ENCODE measurements at places on chromosomes 12 and 14.
A peak's percentile ranks its signal among the peaks of the same experiment; 100 is the strongest.

- DNase-seq = no peak
These were observed 7.8 kb downstream of the HIGD1C start for GRCh38 chr12:50960130-50960529.

DNA sequence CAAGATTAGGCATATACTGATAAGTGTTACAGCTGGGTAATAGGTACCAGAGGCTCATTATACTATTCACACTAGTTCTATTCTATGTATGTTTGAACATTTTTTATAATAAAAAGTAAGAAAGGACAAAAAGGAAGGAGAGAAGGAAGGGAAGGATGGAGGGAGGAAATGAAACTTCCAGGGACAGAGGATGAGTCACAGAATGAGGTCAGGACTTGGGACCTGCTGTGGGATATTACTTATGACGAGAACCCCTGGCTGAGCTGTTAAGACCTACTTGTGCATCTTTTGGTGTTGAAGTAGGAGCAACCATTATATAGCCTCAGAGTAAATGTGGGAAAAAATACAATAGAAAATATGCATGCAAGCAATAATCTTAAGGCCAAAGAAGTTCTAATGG lies 16.7 kb upstream of the TMEM260 start:
- no peak for DNase-seq

DNA sequence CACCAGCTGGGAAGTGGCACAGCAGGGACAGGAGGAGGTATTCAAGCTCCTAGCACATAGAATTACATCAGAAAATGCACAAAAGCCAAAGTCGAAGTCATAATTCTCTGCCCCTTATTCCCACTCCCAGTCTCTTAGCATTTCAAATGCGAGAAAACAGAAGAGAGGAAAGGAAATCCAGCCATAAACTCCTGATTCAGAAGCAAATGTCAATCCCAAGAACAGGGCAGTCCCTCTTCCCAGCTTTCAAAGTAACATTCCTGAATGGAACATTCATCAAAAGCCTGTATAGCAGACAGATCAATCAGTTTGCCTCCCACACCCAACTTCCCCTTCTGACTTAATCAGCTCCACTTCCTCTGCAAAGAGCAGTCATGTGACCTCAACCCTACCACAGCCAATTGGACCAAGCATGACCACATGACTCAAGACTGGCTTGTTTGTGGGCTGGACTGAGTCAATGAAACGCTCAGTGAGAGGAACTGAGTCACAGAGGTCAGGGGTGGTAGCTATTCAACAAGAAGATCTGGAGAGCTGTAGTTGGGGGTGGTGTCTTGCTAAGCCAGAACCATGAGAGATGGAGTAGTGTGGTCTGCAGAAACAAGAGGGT lies 41.4 kb upstream of the TUNAR start:
- DNase-seq = no peak

DNA sequence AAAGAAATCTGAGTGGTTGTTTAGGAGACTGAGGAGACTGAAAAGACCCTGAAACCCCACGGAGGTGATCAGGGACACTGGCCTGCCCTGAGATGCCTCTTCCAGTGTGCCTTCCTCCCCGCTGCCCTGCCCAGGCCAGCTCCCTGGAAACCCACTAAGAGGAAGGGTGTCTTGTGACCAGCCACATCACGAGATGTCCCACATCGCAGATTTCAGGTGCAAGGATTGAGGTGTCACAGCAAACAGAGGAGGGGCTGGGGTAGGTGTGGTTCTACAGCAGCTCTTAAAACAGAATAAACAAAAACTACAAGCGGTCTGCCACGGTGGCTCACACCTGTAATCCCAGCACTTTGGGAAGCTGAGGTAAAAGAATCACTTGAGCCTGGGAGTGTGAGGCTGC lies 184.3 kb upstream of the C14orf180 start:
- no peak for DNase-seq

- DNase-seq = no peak
These were observed 2.3 kb upstream of the HSPB8 start for GRCh38 chr12:119176267-119177055.

DNA sequence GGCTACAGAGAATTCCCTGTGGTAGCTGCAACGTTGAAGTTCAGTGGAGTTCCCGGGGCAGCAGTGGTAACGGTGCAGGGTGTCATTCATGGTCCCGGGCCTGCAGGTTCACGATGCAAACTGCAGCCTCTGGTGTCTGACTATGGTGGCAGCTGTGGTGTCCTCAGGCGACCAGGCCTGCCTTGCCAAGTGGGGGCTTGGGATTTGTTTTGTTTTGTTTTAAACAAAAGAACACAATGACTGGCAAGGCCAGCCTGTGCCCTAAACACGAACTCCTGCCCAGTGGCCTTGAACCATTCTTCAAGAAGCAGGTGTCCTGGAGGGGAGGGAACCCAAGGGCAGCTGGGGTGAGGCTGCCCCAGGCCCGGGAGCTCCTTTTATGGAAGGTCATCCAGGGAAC lies 48.5 kb downstream of the LRRC74A start:
- no peak for DNase-seq

DNA sequence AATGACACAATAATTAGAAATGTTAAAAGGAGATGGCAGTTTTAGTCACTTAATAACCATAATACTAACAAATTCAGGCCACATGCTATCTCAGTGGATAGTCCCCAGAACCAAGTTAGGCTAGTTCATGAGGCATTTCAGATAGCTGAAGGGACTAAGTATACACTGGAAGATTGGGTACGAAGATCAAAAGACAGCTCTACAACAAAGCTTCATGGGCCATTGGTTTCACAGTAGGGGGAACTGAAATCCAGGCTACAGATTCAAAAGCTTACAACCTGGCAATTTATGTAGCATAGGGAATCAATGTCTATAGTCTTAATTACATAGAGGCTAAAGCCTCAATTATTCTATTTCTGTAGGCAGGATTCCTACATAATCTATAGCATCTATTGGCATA lies 343.0 kb downstream of the RGS6 start:
- DNase-seq = no peak

DNA sequence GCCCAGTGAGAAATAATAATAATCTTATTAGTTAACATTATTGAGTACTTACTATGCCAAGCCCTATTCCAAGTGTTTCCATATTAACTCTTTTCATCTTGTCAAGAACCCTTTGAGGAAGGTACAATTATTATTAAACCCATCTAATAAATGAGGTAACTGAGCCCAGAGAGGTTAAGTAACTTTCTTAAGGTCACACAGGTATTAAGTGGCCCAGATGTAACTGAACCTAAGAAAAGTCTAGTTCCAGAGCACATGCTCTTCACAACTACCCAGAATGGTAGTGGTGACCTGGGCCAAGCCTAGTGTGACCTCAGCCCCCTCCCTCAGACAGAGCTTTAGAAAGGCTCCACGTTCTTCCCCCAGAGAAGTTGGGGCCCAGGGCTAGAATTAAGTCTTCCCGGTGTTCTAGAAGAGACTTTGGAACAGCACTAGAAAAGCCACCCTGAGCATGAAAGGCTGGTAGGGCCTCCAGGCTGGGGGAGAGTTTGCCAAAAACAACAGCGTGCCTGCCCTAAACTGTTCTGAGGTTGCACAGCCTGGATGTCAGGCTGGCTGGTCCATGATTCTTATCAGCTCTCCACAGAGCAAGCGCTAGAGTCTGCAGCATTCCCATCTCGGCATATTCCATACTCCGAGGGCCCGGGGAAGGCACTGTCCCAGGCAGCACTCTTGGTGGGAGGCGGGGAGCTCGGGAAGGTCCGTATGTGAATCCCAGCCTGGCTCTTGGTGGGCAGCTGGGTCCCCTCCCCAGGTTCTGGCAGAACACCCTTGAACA lies 41.3 kb upstream of the CTDSP2 start:
- no peak for DNase-seq

GRCh38 chr12:121277374-121277759 lies 19.1 kb downstream of the CAMKK2 start:
- DNase-seq = no peak

DNA sequence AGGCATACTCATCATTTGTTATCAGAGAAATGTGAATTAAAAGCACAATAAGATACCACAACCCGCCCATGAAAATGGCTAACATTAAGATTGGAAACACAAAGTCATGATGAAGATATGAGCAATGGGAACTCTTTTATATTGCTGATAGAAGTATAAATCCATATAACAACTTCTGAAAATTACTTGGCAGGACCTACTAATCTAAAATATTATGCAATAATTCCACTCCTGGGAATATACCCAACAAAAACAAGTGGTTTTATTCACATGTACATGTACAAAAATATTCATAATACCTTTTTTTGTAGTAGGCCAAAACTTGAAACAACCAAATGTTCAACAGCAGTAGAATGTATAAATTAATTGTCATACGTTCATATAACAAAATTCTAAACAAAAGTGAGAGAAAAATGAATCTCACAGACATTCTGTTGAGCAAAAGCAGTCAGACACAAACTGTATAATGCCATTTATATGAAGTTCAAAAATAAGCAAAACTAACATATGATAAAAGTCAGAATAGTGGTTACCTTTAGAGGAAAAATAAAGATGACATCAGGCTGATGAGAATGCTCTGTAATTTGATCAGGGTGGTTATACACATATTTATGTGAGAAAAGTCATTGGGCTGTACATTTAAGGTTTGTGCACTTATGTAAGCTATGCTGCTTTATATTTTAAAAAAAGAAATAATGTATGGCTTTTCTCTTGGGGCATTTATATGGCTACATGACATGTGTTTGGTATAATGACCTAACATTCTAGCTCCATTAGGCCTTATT lies 309.2 kb upstream of the KITLG start:
- DNase-seq = no peak

- DNase-seq = no peak
These were observed 22.1 kb downstream of the OR10P1 start for GRCh38 chr12:55658635-55659391.

DNA sequence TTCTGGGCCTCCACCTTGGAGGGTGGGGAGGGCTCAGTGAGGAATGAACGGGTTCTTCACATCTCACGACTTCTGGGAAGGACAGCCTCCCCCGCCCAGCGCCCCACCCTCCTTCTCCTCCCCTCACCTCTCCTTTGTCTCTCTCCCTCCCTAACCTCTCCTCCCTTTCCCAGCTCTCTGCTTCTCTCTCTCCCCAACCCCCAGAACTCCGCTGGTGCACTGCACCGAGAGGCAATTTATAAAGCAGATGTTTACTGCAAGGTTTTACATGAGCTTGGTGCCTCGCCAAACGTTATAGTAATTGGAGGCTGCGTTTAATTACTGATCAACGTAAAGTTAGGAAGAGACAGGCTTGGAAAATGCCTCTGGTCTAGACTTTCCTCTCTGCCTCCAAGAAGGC lies 42.9 kb upstream of the FAM222A start:
- no peak for DNase-seq

DNA sequence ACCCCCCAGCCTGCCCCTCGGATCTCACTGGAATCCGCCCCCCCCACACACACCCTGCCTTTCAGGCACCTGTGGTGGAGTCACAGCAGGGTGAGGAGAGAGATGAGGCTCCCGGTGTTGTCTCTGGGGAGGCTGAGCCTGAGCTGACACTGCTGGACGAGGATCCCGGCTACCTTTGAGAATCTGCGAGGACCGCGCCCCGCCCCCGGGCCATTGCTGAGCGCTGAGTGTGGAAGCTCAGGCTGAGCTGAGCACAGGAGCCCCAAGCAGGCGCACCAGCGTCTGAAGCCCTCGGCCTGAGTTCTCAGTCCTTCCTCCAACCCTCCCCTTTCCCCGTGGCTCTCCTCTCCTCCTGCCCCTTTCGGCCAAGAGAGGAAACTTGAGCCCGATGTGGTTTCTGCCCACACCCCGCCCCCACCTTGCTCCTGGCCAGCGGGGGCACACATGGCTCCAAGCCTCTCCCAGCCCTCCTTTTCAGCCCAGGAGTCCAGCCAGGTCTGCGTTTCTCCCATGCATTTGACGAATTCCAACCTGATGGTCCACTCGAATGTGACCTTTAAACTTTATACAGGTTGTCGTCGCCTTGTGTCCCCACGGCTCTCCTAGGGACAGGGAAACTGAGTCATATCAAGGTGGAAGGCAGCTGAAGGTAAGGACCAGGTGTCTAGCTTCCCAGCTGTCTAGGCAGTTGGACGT lies at the start of gene NFE2:
Gene NFE2, minus strand, starts transcription at position 284 of the 696 bp plus-strand sequence. CDS start 5,767 bp downstream, outside the sequence.
- DNase-seq = peak; percentile 76

GRCh38 chr12:73266206-73266605 lies 994.0 kb downstream of the TRHDE start:
- DNase-seq = no peak

DNA sequence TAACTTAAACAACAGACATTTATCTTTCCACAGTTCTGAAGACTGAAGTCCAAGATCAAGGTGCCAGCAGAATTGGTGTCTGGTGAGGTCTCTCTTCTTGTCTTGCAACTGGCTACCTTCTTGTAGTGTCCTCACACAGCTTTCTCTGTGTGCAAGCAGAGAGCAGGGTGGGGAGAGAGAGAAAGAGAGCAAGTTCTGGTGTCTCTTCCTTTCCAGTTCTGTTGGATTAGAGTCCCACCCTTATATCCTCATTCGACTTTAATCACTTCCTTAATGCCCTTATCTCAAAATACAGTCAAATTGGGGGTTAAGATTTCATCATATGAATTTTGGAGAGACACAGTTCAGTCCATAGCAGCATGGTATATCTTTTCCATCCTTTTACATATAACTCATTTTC lies 40.8 kb downstream of the DYRK2 start:
- no peak for DNase-seq

- DNase-seq = no peak
These were observed 43.8 kb downstream of the ANO6 start for GRCh38 chr12:45259675-45260074.

- DNase-seq = no peak
These were observed 133.6 kb downstream of the FGD4 start for GRCh38 chr12:32532951-32533350.

DNA sequence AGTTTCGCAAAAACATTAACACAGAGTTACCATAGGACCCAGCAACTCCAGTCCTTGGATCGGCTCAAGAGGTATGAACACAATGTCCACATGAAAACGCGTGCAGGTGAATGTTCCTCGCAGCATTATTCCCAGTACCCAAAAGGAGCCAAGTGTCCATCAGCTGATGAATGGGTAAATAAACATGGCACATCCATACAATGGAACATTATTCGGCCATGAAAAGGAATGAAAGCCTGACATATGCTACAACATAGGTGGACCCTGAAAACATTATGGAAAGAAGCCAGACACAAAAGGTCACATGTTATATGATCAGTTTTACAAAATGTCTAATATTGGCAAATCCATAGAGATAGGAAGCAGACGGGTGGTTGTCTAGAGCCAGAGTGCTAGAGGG lies 9.1 kb downstream of the RILPL1 start:
- DNase-seq = no peak

DNA sequence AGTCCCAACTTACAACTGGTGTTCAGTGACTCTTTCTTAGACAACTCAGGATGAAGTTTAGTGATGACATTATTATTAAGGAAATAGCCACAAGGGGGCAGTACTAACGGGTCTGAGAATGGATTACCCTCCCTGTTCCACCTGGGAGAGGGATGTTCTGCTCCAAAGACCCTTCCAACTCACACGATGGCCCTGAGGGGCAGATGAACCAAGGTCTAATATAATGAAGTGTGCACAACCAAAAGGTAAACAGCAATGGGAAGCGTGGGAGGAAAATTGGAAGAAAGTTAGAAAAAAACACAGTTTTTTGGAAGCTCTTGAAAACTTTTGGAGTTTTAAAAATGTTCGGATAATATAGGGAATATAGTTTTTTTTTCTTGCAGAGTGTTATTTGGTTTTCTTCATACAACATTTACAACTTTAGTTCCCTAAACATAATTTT lies 24.0 kb downstream of the FGF6 start:
- no peak for DNase-seq

Measured in progenitor cell of endocrine pancreas (in vitro differentiated cells).